Testis (tissue), 5 donors: ENCODE measurements at places on chromosomes 6 and 20. TPM values are rescaled to one million over a fixed set of nuclear protein-coding genes. Genes with fewer than 3 reads are reported as not detected.

Gene RAB44
- polyA plus RNA-seq = 0.09 TPM

Gene RTN4IP1
- polyA plus RNA-seq = 9.9 TPM

Gene CRISP3
- polyA plus RNA-seq = not detected

Gene THEMIS
- polyA plus RNA-seq = 0.36 TPM

Gene MATN4
- polyA plus RNA-seq = 1.1 TPM

Gene LRRC73
- polyA plus RNA-seq = 50.6 TPM

Gene MCHR2
- 0.83 TPM for polyA plus RNA-seq

Gene ESR1
- polyA plus RNA-seq = 9.3 TPM

Gene COL10A1
- 0.34 TPM for polyA plus RNA-seq

Gene PHF10
- 69.5 TPM for polyA plus RNA-seq

Gene ADGRF1
- 2.4 TPM for polyA plus RNA-seq

Gene PAK5
- polyA plus RNA-seq = 0.21 TPM

Gene ANKRD66
- polyA plus RNA-seq = 0.83 TPM

Gene STMND1
- polyA plus RNA-seq = 5.8 TPM

Gene RING1
- polyA plus RNA-seq = 60.2 TPM

Gene THBS2
- 17.9 TPM for polyA plus RNA-seq

Gene DEFB121
- polyA plus RNA-seq = 6.2 TPM

Gene KHDC1
- 8.5 TPM for polyA plus RNA-seq

Gene TRIM31
- 6.4 TPM for polyA plus RNA-seq

Gene COL9A1
- 8.1 TPM for polyA plus RNA-seq

Gene TP53TG5
- polyA plus RNA-seq = 28.2 TPM

Gene TRIM40
- polyA plus RNA-seq = 7.5 TPM

Gene FAM83C
- 0.96 TPM for polyA plus RNA-seq

Gene OPN5
- polyA plus RNA-seq = 17.3 TPM

Gene UNC93A
- not detected for polyA plus RNA-seq

Gene RWDD1
- polyA plus RNA-seq = 15.6 TPM

Gene SOX4
- 16.1 TPM for polyA plus RNA-seq

Gene TXLNB
- polyA plus RNA-seq = 4.5 TPM

Gene NKAPL
- polyA plus RNA-seq = 27.2 TPM

Gene ASF1A
- 13.0 TPM for polyA plus RNA-seq

Gene CEP85L
- polyA plus RNA-seq = 78.8 TPM

Gene GGTLC1
- 20.7 TPM for polyA plus RNA-seq

Gene PAQR8
- polyA plus RNA-seq = 8.3 TPM

Gene RNF8
- 49.4 TPM for polyA plus RNA-seq

Gene RAET1L
- not detected for polyA plus RNA-seq

Gene HLA-DRA
- polyA plus RNA-seq = 626 TPM

Gene BANF2
- polyA plus RNA-seq = 133 TPM

Gene MOG
- 0.36 TPM for polyA plus RNA-seq

Gene VSX1
- 0.38 TPM for polyA plus RNA-seq

Gene NANP
- 4.4 TPM for polyA plus RNA-seq

Gene CFB
- polyA plus RNA-seq = 38.6 TPM

Gene SAMD10
- 3.9 TPM for polyA plus RNA-seq
